ENCODE measurements at places on chromosomes 13 and 19. TPM values are rescaled to one million over a fixed set of nuclear protein-coding genes. Genes with fewer than 3 reads are reported as not detected.

Gene RNF126
- 25.1 TPM for polyA plus RNA-seq

GRCh38 chr19:52351512-52351911 is 15.5 kb downstream of the ZNF610 start:
- no peaks in the 10 kb centered on the region for H3K36me3 ChIP-seq
- DNase-seq, result no peak
- H3K4me1 ChIP-seq, result no peaks in the 10 kb centered on the region
- no peak overlapping the region for H3K4me3 ChIP-seq
- no peaks in the 10 kb centered on the region for H3K27me3 ChIP-seq
- no peak overlapping the region for H3K27ac ChIP-seq

DNA sequence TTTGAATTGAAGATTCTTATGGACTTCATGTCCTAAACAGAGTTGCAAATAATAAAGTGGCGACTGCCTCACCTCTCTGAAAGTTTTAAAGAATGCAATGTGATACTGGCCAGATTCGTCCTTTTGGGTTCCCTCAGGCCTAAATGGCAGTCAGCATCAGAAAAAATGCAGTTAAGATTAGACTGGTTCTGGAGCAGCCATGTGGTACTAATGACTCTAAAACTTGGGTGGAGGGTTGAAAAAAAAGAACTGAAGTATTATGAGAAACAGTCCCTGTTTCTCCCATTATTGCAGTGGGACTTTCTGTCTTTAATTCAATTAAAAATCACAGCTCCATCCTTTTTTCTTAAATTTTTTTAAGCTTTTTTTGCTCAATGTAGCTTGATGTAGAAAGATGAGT is 37.3 kb downstream of the WDFY2 start:
- no peak overlapping the region for H3K27ac ChIP-seq
- no peak overlapping the region for H3K4me3 ChIP-seq
- H3K27me3 ChIP-seq, result no peaks in the 10 kb centered on the region
- no peaks in the 10 kb centered on the region for H3K36me3 ChIP-seq

- no peak for DNase-seq
- peaks cover 23% of the 10 kb centered on the region for H3K4me1 ChIP-seq
- H3K4me3 ChIP-seq, result no peak overlapping the region
- no peak overlapping the region for H3K27ac ChIP-seq
These were observed 25.0 kb downstream of the AP2S1 start for GRCh38 chr19:46825731-46826055.

- no peak overlapping the region for H3K27ac ChIP-seq
- H3K4me1 ChIP-seq, result no peaks in the 10 kb centered on the region
- DNase-seq, result no peak
- no peak overlapping the region for H3K4me3 ChIP-seq
- no peaks in the 10 kb centered on the region for H3K27me3 ChIP-seq
These were observed 21.2 kb downstream of the CCNA1 start for GRCh38 chr13:36453516-36453915.

- H3K4me1 ChIP-seq, result no peaks in the 10 kb centered on the region
- no peaks in the 10 kb centered on the region for H3K36me3 ChIP-seq
- H3K4me3 ChIP-seq, result no peak overlapping the region
- H3K27ac ChIP-seq, result no peak overlapping the region
These were observed 1504.5 kb upstream of the PCDH20 start for GRCh38 chr13:62920159-62920558.

Gene PDE4C
- polyA plus RNA-seq, result 1.9 TPM

Gene TTC9B
- polyA plus RNA-seq, result 0.14 TPM

DNA sequence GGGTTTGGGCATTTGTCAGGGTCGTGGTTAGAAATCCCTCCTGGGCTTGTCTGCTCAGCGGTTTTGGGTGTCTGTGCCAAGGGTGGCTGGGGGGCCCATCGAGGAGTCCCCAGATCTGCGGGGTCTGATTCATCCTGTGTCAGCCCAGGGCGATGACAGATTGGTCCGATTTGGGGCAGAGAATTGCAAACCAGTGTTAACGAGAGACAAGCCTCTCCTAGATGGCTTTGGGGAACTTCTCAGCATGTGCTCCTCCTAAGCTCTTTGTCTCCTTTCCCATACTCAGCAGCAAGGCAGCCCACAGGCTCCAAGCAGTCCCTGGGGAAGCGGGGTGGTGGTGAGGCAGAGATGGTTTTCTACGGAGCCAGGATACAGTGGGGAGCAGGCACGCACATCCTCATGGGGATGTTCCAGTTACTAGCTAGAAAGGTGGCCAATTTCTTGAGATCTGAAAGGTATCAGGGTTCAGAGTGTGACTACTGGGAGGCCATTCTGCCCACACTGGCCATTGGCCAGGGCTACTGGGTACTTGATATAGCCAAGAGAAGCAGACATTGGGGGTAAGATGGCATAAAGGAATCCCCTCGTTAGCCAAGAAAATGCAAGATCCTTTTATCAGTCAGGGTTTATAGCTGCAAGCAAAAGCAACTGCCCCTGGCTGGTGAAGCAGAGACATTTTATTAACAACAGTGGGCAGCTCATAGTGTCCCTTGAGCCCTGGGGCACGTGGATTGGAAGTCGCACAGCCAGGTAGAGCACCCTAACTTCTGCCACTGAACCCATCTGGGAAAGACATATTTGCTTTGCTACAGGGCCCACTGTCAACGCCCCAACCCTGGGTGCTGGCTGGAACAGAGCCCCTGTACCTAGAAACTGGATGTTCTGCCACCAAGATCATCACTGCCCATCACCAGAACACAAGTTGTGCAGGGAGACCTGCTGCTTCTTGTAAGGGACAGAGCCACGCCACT is 63.6 kb downstream of the RGCC start:
- no peak for DNase-seq
- H3K27ac ChIP-seq, result no peak overlapping the region

- H3K36me3 ChIP-seq, result peaks cover 18% of the 10 kb centered on the region
- peak overlapping the region; percentile 99 for H3K4me3 ChIP-seq
- H3K27me3 ChIP-seq, result no peaks in the 10 kb centered on the region
- peak overlapping the region; percentile 76 for H3K27ac ChIP-seq
These were observed 494 bp downstream of the NCLN start for GRCh38 chr19:3186160-3186688.

DNA sequence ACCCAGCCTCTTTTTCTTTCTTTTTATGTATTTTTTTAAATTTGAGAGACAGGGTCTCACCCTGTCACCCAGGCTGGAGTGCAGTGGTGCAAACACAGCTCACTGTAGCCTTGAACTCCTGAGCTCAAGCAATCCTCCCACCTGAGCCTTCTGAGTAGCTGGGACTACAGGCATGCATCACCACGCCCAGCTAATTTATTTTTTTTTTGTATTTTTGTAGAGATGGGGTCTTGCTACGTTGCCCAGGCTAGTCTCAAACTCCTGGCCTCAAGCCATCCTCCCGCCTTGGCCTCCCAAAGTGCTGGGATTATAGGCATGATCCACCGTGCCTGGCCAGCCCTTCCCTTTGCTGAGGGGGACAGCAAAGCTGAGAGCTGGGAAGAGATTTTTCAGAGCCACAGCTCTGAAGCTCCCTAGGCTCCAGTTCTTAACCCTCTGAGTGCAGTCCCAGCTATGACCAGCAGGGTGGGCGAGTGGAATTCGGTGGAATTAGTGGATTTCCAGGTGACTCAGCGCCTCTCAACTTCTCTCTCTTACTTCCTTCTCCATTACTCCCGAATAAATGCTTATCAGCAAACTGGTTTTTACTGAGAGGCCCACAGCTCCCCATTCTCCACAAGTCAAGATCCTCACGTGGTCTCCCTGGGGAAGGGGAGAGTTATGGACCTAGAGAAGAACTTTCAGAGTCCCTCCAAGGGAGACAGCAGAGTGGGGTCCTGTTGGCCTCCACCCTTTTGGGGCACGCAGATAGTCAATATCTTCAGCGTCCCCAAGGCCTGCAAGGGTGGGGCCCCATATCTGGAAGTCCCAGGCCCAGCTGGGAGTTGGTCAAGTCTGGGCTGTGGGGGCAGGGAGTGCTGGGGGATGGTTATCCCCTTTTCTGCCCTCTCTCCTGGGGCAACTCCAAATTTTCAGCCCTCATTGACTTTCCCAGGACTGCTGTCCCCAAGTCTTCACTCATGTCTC is 1.2 kb downstream of the BLVRB start:
- H3K27ac ChIP-seq, result peak overlapping the region; percentile 93
- H3K27me3 ChIP-seq, result peaks cover 32% of the 10 kb centered on the region

Gene ZSCAN4
- 0.08 TPM for polyA plus RNA-seq

Data from left lung (tissue), 14 donors.